Mesothelial cell of epicardium (in vitro differentiated cells): ENCODE measurements at places on chromosomes 1 and 21. TPM values are rescaled to one million over a fixed set of nuclear protein-coding genes. Genes with fewer than 3 reads are reported as not detected.

Gene OLIG2
- 0.20 to 0.38 TPM (median 0.35 TPM) in 3 replicates for total RNA-seq

Gene DPM3
- 49.7 to 60.9 TPM (median 54.1 TPM) in 3 replicates for total RNA-seq

Gene PLPPR5
- 0.11 to 0.20 TPM in 2 of 3 replicates, not detected in the other for total RNA-seq

Gene RNF223
- total RNA-seq = 0.27 to 0.57 TPM (median 0.40 TPM) in 3 replicates

Gene MROH9
- not detected in 3 replicates for total RNA-seq

Gene NECTIN4
- 29.9 to 31.5 TPM (median 30.6 TPM) in 3 replicates for total RNA-seq

Gene EXOSC10
- 68.1 to 76.9 TPM (median 73.7 TPM) in 3 replicates for total RNA-seq

Gene UCK2
- total RNA-seq = 37.5 to 44.5 TPM (median 40.9 TPM) in 3 replicates

Gene SPRR2G
- not detected in 3 replicates for total RNA-seq

Gene IPP
- total RNA-seq = 19.8 to 23.1 TPM (median 20.6 TPM) in 3 replicates

Gene TRIM58
- total RNA-seq = 0.91 to 1.2 TPM (median 1.1 TPM) in 3 replicates

Gene C1orf226
- total RNA-seq = 3.9 to 5.1 TPM (median 4.3 TPM) in 3 replicates

Gene SMIM11
- total RNA-seq = 8.4 to 16.9 TPM (median 8.4 TPM) in 3 replicates

Gene DCST1
- total RNA-seq = 0.58 TPM in 1 of 3 replicates, not detected in the others

Gene PCP4L1
- 0.25 TPM in 1 of 3 replicates, not detected in the others for total RNA-seq

Gene MATN1
- 4.0 to 5.6 TPM (median 4.9 TPM) in 3 replicates for total RNA-seq

Gene SERINC2
- total RNA-seq = 45.4 to 49.1 TPM (median 47.1 TPM) in 3 replicates

Gene ESPN
- total RNA-seq = 1.2 to 1.6 TPM (median 1.4 TPM) in 3 replicates

Gene FCRL1
- total RNA-seq = not detected in 3 replicates

Gene OR2W3
- 0.32 to 0.63 TPM (median 0.55 TPM) in 3 replicates for total RNA-seq

Gene ST6GALNAC5
- total RNA-seq = 16.7 to 18.6 TPM (median 16.8 TPM) in 3 replicates

Gene MLLT11
- total RNA-seq = 16.3 to 18.9 TPM (median 16.9 TPM) in 3 replicates

Gene PLA2G2A
- 3.7 to 5.0 TPM (median 4.1 TPM) in 3 replicates for total RNA-seq

Gene NBPF19
- total RNA-seq = 34.5 to 37.6 TPM (median 37.4 TPM) in 3 replicates

Gene PLA2G2F
- not detected in 3 replicates for total RNA-seq

Gene RAD54L
- 11.2 to 12.2 TPM (median 11.7 TPM) in 3 replicates for total RNA-seq

Gene CTTNBP2NL
- 63.2 to 65.4 TPM (median 64.9 TPM) in 3 replicates for total RNA-seq

Gene EPHB2
- 125 to 133 TPM (median 130 TPM) in 3 replicates for total RNA-seq
